ENCODE measurements at places on chromosomes 16 and 17. TPM values are rescaled to one million over a fixed set of nuclear protein-coding genes. Genes with fewer than 3 reads are reported as not detected.

The ARHGAP44 gene
- 12.4 TPM for total RNA-seq

The SMIM5 gene
- total RNA-seq, result 4.4 TPM

DNA sequence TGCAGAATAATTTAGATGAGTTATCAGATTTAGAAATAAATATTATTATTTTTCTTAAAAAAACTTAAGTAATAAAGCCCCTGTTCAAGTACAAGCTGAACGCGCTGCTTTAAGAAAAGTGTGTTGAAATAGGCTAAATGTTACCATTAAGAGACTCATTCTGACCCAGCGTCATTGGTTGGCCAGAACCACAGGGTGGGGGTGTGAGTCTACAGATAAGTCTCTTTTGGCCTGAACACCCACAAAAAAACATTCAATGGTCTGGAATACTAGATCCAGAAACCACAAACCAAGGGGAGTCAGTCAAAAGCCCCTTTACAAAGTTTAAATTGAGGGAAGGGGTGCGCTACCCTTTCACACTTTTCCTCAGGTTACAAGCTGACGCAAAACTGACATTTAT lies 776.1 kb downstream of the KCNJ2 start:
- no peak for DNase-seq
- H3K27me3 ChIP-seq, result no peaks in the 10 kb centered on the region
- no peaks in the 10 kb centered on the region for H3K36me3 ChIP-seq
- H3K4me1 ChIP-seq, result no peaks in the 10 kb centered on the region
- no peak overlapping the region for H3K4me3 ChIP-seq

GRCh38 chr17:82097184-82097918 lies 685 bp downstream of the FASN start:
- H3K27ac ChIP-seq, result no peak overlapping the region
- no peaks in the 10 kb centered on the region for H3K27me3 ChIP-seq
- peaks cover 2% of the 10 kb centered on the region for H3K36me3 ChIP-seq
- peak; percentile 52 for DNase-seq
